Activated CD4-positive, alpha-beta T cell treated with anti-CD3 and anti-CD28 coated beads, Interleukin-2, amount 10 ng/mL, durations not matched to agents 7 days and 5 days (primary cell): ENCODE measurements at places on chromosomes 11 and 22. TPM values are rescaled to one million over a fixed set of nuclear protein-coding genes. Genes with fewer than 3 reads are reported as not detected.
A peak's percentile ranks its signal among the peaks of the same experiment; 100 is the strongest.

OR56B1 gene
- 0.31 TPM for total RNA-seq

NRIP3 gene
- total RNA-seq, result 0.62 TPM

FAM180B gene
- not detected for total RNA-seq

SCGB1A1 gene
- total RNA-seq, result not detected

KRTAP5-2 gene
- total RNA-seq, result not detected

OR4D9 gene
- total RNA-seq, result not detected

SNX32 gene
- total RNA-seq, result 2.1 TPM

MTCH2 gene
- 76.6 TPM for total RNA-seq

MRGPRX3 gene
- not detected for total RNA-seq

DNA sequence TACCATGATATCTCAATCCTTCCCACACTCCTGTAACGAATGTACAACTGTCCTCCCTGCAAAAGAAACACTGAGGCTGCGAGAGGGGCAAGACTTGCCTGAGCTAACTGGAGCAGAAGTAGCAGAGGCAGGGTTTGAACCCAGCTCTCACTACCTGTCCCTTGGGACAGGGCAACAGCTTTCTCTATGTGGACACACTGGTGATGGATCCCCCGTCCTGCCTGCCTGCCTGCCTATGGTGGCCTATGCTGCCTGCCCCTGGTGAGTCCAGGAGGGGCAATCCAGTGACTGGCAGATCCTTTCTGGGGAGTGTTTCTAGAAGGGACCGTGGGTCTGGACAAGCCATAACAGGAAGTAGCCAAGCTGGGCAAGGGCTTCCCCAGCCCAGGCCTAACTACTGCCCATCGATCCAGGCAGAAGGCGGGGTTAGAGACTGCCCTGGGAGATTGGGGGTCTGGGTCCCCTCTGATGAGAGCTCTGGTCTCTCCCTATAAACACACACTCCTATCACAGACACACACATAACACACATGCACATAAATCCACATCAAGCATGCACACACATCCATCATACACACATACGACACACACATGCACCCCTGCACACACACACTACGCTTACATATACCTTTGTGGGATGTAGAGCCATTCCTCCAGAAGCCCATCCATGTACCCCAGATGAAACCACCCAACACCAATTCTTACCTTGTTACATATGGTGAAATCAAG, 1.1 kb upstream of the EMID1 start:
- H3K4me1 ChIP-seq, result peaks cover 31% of the 10 kb centered on the region
- no peaks in the 10 kb centered on the region for H3K36me3 ChIP-seq
- H3K27me3 ChIP-seq, result peaks cover 44% of the 10 kb centered on the region
- H3K4me3 ChIP-seq, result no peak overlapping the region

- no peak overlapping the region for H3K4me3 ChIP-seq
- no peak overlapping the region for H3K27ac ChIP-seq
- no peaks in the 10 kb centered on the region for H3K4me1 ChIP-seq
- H3K27me3 ChIP-seq, result no peaks in the 10 kb centered on the region
- no peaks in the 10 kb centered on the region for H3K36me3 ChIP-seq
- no peak for DNase-seq
These were observed 88.5 kb downstream of the ARL14EP start for GRCh38 chr11:30411383-30411782.

DNA sequence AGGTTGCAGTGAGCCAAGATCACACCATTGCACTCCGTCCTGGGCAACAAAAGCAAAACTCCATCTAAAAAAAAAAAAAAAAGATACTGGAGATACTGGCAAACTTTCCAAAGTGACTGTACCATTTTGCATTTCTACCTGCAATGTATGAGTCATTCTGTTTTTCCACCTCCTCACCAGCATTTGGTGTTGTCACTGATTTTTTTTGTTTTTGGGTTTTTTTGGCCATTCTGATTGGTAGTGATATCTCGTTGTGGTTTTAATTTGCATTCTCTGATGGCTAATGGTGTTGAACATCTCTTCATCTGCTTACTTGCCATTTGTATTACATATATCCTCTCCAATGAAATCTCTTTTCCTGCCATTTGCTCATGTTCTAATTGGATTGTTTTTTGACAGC, 12.0 kb upstream of the RBX1 start:
- H3K36me3 ChIP-seq, result no peaks in the 10 kb centered on the region
- H3K4me3 ChIP-seq, result no peak overlapping the region
- DNase-seq, result no peak
- H3K4me1 ChIP-seq, result no peaks in the 10 kb centered on the region

DNA sequence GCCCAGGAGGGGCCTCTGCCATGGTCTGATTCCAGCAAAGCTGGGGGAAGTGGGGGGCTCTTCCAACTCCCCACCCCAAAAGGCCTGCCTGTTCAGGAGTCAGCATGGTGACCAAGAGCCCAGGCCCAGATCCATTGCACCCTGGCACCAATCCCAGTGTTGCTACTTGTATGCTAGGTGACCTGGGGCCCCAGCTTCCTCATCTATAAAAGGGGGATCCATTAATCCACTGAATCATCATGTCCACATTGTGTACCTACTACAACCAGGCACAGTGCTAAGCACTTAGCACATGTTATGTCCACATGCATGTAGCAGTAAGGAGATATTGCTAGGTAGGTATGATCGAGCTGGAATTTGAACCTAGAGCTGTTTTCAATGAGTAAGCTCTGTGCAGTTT, 2.0 kb downstream of the SYT12 start:
- H3K27ac ChIP-seq, result no peak overlapping the region
- H3K27me3 ChIP-seq, result peaks cover 79% of the 10 kb centered on the region
- H3K4me3 ChIP-seq, result no peak overlapping the region
- DNase-seq, result no peak

GRCh38 chr22:41324821-41325528, 23.6 kb downstream of the ZC3H7B start:
- H3K36me3 ChIP-seq, result peaks cover 14% of the 10 kb centered on the region
- no peak overlapping the region for H3K4me3 ChIP-seq
- no peaks in the 10 kb centered on the region for H3K4me1 ChIP-seq
- peak overlapping the region; percentile 9 for H3K27ac ChIP-seq
- no peak for DNase-seq
- no peaks in the 10 kb centered on the region for H3K27me3 ChIP-seq

- no peak overlapping the region for H3K27ac ChIP-seq
- no peaks in the 10 kb centered on the region for H3K36me3 ChIP-seq
- H3K27me3 ChIP-seq, result no peaks in the 10 kb centered on the region
- no peak overlapping the region for H3K4me3 ChIP-seq
These were observed 121.2 kb downstream of the SPATA19 start for GRCh38 chr11:133724116-133724515.

GRCh38 chr22:31866918-31867317, 77.4 kb upstream of the YWHAH start:
- DNase-seq, result no peak
- no peak overlapping the region for H3K27ac ChIP-seq
- no peak overlapping the region for H3K4me3 ChIP-seq
- H3K4me1 ChIP-seq, result peaks cover 4% of the 10 kb centered on the region

- DNase-seq, result no peak
- H3K4me1 ChIP-seq, result peaks cover 4% of the 10 kb centered on the region
- H3K4me3 ChIP-seq, result no peak overlapping the region
- H3K27ac ChIP-seq, result no peak overlapping the region
These were observed 6.8 kb upstream of the CCDC188 start for GRCh38 chr22:20157430-20158183.

- peak overlapping the region; percentile 68 for H3K4me3 ChIP-seq
- peak overlapping the region; percentile 85 for H3K27ac ChIP-seq
- H3K36me3 ChIP-seq, result peaks cover 2% of the 10 kb centered on the region
- H3K27me3 ChIP-seq, result peaks cover 49% of the 10 kb centered on the region
These were observed 644 bp downstream of the YPEL4 start for GRCh38 chr11:57648801-57649735.

GRCh38 chr11:93513772-93514171, 29.4 kb downstream of the SMCO4 start:
- H3K27ac ChIP-seq, result no peak overlapping the region
- H3K4me3 ChIP-seq, result no peak overlapping the region
- no peaks in the 10 kb centered on the region for H3K27me3 ChIP-seq
- H3K4me1 ChIP-seq, result peaks cover 41% of the 10 kb centered on the region
- no peak for DNase-seq

DNA sequence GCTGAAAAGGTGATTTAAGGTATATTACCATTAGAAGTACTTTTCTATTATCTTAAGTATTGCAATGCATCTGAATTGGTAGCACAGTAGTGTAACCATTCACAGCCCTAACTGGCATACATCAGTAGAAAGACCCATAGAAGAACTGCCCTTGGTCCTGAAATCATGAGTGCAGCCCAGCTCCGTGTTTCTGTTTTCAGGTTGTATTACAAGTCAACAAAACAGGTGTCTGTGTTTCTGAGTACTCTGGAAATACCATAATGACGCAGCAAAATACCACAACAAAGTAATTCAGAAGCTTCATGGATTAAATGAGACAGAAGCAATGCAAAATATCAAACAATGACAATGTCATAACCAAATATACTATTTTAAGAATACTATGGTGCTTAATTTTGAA, 226.3 kb downstream of the OPCML start:
- DNase-seq, result no peak
- H3K27me3 ChIP-seq, result no peaks in the 10 kb centered on the region
- H3K4me3 ChIP-seq, result no peak overlapping the region
- H3K36me3 ChIP-seq, result no peaks in the 10 kb centered on the region
- no peak overlapping the region for H3K27ac ChIP-seq
- no peaks in the 10 kb centered on the region for H3K4me1 ChIP-seq

DNA sequence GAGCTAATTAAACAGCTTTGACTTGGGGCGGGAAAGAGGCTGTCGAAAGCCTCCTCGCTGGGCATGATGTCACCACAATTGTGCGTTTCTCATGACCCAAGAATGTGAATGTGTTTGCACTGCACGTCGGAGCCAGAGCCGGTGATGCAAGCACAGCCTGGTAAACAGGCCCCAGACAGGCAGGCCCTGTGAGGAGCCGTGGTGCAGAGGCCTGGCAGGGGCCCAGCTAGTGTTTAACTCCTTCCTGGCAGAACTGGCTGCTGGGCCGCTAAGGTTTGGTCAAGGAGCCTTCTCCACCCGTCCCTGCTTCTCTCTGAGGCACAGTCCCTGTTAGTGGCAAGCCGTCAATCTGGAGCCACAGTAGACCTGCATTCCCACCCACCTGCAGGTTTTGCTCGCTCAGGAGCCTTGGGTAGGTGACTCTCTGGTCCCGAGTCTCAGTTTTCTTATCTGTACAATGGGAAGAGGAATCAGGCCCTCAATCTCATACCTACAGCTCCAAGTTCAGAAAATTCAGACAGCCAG, 25.4 kb upstream of the SMTN start:
- no peak overlapping the region for H3K4me3 ChIP-seq
- no peak overlapping the region for H3K27ac ChIP-seq
- no peaks in the 10 kb centered on the region for H3K36me3 ChIP-seq
- H3K4me1 ChIP-seq, result no peaks in the 10 kb centered on the region
- DNase-seq, result no peak

DNA sequence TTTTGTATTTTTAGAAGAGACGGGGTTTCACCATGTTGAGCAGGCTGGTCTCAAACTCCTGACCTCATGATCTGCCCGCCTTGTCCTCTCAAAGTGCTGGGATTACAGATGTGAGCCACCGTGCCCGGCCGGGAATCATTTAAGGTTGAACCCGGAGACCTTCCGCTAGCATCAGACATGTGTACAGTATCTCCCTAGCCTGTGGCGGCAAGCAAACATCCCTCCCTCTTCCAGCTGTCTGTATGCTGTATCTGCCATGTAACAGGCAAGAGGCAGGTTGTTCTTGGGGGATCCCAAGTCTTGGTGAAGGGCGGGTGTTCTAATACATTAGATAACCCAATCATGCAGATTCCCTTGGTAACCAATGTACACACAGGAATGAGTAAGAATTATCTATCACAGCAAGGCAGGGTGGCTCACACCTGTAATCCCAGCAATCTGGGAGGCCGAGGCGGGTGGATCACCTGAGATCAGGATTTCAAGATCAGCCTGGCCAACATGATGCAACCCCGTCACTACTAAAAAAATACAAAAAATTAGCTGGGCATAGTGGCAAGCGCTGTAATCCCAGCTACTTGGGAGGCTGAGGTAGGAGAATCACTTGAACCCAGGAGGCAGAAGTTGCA, 58.1 kb upstream of the RBFOX2 start:
- H3K27ac ChIP-seq, result no peak overlapping the region
- no peaks in the 10 kb centered on the region for H3K36me3 ChIP-seq
- H3K4me1 ChIP-seq, result peaks cover 5% of the 10 kb centered on the region
- DNase-seq, result no peak
- H3K4me3 ChIP-seq, result no peak overlapping the region

GRCh38 chr11:119975561-119976152, 162.3 kb downstream of the TRIM29 start:
- H3K36me3 ChIP-seq, result no peaks in the 10 kb centered on the region
- H3K4me3 ChIP-seq, result no peak overlapping the region
- no peaks in the 10 kb centered on the region for H3K27me3 ChIP-seq
- H3K4me1 ChIP-seq, result no peaks in the 10 kb centered on the region
- H3K27ac ChIP-seq, result no peak overlapping the region

GRCh38 chr22:31128156-31128555, 5.4 kb downstream of the INPP5J start:
- no peak overlapping the region for H3K27ac ChIP-seq
- no peaks in the 10 kb centered on the region for H3K36me3 ChIP-seq
- H3K27me3 ChIP-seq, result no peaks in the 10 kb centered on the region
- no peak for DNase-seq
- no peak overlapping the region for H3K4me3 ChIP-seq

DNA sequence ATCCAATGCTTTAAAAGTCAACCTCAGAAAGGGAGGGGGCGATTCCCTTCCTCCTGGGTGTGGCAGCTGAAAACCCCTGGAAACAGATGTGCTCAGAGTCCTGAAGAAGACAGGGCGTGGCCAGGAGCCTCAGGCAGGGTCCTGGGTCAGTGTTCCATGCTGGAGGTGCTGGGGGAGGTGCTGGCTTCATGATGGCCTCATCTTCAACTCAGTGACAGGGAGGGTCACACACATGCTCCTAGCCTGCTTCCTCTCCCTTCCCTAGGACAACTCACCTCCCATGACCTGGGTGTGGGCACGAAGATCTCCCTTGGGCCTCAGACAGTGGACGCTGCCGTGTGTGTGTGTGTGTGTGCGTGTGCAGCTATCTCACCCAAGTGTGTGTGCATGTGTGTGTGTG, 245.6 kb upstream of the B3GAT1 start:
- no peak overlapping the region for H3K27ac ChIP-seq
- no peaks in the 10 kb centered on the region for H3K36me3 ChIP-seq

DNA sequence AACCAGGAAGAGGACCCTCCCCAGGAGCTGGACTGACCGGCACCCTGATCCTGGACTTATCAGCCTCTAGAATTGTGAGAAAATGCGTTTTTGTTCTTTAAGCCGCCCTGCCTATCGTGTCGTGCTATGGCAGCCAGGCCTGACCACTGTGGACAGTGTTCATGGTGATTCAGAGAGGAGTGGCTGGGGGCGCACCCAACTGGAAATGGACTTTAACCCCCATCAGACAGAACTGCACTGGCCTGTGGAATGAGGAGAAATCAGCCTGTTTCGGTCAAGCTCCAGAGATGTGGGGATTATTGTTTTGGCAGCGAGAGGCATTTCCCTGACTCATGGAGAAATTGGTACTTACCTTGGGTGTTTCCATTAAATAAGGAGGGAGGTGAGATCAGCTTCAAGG, 1437.8 kb downstream of the BRD1 start:
- H3K27ac ChIP-seq, result no peak overlapping the region
- no peaks in the 10 kb centered on the region for H3K36me3 ChIP-seq
- H3K4me3 ChIP-seq, result no peak overlapping the region
- DNase-seq, result no peak
- H3K27me3 ChIP-seq, result no peaks in the 10 kb centered on the region
